Activated naive CD4-positive, alpha-beta T cell (primary cell): ENCODE measurements at places on chromosomes 4 and X.
A peak's percentile ranks its signal among the peaks of the same experiment; 100 is the strongest.

DNA sequence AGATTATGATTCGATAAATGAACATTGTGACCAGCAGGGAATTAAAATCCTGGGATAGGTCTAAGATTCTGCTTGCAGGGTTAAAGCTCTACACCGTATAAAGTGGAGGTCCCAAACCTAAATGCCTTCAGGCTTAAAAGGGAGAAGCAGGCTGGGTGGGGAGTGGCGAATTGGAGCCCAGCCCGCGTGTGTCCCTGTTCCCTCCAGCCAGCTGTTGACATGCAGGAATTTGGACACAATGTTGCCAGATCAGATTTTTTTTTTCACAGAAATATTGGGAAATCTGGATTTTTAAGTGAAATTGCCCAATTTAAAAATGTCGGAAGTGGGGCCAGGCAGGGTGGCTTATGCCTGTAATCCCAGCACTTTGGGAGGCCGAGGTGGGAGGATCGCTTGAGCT is 60.5 kb downstream of the ELF4 start:
- no peak for DNase-seq

- DNase-seq, result no peak
These were observed 40.2 kb upstream of the NKX3-2 start for GRCh38 chr4:13584481-13584880.

DNA sequence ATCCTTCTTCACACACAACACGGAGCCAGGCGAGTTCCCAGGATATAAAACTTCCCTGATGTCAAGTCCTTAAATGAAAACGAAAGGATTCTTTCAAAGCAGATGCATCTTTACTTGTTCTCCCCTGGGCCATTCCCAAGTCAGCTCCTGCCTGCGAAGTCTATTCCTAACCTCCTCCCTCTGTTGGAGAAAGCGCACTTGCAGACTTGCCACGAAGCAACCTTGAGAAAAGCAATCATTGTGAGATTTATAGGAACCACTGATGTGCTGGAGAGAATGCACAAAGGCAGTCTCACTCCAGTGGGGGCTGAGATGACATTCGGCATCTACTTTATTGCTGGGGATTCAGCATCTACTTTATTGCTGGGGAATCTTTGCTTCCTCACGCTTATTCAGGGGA is 155.7 kb downstream of the NSUN7 start:
- no peak for DNase-seq

DNA sequence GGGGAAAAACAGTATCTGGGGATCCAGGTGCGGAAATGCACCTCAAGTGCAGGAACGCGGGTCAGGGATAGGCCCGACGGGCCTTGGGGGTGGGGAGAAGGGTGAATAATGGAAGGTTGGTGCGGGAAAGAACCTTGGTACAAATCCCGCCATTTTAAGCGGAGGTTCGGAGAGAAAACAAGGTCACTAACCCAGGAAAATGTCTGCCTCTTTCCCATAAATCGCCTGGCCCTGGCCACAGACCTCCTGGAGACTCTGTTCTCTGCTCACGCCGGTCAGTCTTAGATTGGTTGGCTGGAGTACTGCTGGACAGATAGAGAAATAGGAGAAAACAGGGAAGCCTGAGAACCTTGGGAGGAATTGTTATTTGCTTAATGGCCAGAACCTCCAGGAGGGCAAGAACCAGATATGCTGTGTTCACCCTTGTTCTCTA is 897 bp upstream of the FBXL5 start:
- DNase-seq, result no peak

DNA sequence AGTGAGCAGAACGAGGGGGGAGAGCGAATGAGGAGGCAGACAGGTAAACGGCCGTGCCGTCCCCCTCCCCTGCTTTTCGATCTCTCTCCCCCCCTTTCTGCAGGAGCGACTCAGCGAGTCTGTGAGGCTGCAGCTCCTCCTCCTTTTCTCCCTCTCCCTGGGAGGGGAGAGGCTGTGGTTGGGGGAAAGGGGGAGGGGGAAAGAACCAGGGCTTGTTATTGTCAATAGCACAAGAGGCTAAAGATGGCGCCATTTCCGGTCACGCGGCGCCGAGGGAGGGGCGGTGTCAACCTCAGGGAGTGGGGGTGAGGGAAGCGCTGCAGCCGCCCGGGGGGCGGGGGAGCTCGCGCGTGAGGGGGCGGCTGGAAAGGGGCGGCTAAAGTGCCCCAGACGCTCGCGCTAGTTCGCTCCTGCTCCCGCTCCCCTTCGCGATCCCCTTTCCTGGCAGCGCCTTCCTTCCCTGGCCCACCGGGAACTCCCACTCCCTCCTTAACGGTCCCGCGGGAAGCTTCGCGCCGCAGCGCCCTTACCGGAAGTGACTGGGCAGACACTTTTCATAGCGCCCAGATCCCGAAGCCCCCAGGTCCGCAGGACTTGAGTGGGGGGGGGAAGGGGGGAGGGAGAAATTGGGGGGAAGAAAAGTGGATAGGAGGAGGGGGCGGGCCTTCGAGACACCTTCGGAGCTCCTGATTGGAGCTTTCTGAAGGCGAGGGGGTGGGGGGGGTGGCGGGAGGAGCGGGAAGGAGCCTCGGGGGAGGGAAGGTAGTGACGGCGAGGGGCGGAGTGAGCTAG is at the start of gene CUL4B:
Gene CUL4B (minus strand): TSS at position 121 of the 792 bp plus-strand sequence. CDS start 324 bp downstream, outside the sequence.
- peak; percentile 61 for DNase-seq

- DNase-seq, result no peak
These were observed 26.8 kb downstream of the MGST2 start for GRCh38 chr4:139692309-139693012.
